OCI-M1 (cell line): ENCODE measurements at places on chromosomes 4 and X.
A peak's percentile ranks its signal among the peaks of the same experiment; 100 is the strongest.

GRCh38 chr4:127240764-127241105 is 392.0 kb upstream of the INTU start:
- no peak for DNase-seq

DNA sequence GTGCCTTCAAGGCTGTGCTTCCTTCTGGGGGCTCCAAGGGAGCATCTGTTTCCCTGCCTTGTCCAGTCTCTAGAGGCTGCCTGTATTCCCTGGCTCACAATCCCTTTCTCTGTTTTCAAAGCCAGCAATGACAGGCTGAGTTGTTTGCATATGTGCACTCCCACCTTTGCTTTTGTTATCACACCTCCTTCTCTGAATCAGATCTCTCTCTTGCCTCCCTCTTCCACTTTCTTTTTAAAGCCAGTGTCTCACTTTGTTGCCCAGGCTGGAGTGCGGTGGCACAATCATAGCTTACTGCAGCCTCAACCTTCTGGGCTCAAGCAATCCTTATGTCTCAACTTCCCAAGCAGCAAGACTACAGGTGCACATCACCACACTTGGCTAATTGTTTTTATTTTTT is 37.1 kb upstream of the LEF1 start:
- no peak for DNase-seq

GRCh38 chrX:116961872-116962582 is 499.3 kb upstream of the CT83 start:
- DNase-seq = peak; percentile 19

DNA sequence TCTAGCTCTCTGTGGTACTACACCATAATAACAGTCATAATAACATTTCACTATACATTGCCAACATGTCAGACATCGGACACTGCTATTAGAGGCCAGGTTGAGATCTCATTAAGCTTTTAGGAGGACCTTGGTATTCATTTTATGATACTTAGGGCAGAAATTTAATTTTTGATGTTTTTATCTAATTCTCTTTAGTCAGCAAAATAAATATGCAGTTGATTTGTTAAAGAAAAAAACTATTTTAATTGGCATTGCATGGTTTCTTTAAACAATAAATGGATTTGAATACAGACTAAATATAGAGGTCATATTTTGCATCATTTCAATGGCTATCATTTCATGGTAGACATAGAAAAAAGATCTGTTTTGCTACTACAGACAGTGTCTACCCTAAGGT is 308.7 kb downstream of the PRDM5 start:
- DNase-seq = no peak

DNA sequence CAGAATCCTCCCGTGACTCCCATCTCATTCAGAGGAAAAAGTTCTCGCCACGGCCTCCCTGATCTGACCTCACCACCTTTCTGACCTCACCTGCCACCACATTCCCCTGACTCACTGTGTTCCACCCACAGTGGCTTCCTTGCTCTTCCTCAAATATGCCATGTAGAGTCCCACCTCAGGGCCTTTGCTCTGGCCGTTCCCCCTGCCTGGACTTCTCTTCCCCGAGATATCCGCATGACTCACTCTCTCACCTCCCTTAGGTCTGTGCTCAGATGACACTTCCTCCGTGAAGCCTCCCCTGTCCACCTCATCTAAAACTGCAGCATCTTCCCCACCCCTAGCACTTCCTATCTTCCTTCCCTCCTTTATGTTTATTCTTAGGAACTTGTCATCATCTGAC is 7.2 kb upstream of the TSPYL2 start:
- peak; percentile 13 for DNase-seq

GRCh38 chrX:38110231-38110630 is 103.9 kb downstream of the SYTL5 start:
- no peak for DNase-seq

GRCh38 chr4:110959041-110959643 is 336.3 kb upstream of the PITX2 start:
- DNase-seq = peak; percentile 56

GRCh38 chr4:139651282-139652194 is 14.1 kb upstream of the MGST2 start:
- DNase-seq = peak; percentile 92

- DNase-seq = no peak
Observed at GRCh38 chrX:7159149-7159861, 11.4 kb upstream of the PUDP start.

GRCh38 chrX:123871309-123871708 is 11.5 kb downstream of the XIAP start:
- DNase-seq = peak; percentile 14

GRCh38 chr4:125311503-125311902 is 3.3 kb upstream of the FAT4 start:
- DNase-seq = no peak

DNA sequence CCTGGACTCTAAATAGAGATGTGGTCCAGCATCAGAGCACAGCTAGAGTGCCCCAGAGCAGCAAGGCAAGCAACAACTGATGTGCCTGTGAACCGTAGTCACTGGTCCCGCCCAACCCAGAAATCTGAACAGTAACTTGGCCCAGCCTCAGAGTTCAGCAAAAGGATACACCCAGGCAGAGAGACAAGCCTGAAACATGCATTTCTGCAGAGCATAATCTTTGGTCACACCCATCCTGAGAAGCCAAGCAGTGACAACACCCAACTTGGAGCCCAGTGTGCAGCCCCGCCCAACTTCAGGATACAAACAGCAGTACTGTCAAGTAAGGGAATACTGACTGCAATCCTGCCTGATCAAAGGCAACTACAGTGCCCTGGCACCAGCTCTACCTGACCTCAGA is 78.9 kb downstream of the CCDC160 start:
- DNase-seq = no peak

DNA sequence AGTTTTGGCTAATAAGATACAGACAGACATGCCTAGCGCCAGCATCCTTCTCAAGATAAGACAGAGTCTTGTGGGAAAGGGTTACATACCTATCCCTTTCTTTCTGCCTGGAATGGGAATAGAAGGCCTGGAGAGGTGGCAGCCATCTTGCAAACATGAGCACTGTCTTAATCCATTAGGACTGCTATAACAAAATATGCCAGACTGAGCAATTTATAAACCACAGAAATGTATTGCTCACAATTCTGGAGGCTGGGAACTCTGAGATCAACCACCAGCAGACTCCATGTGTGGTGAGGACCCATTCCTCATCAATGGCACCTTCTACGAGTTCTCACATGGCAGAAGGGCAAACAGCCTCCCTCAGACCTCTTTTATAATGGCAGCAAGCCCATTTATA is 26.5 kb upstream of the NEIL3 start:
- no peak for DNase-seq

DNA sequence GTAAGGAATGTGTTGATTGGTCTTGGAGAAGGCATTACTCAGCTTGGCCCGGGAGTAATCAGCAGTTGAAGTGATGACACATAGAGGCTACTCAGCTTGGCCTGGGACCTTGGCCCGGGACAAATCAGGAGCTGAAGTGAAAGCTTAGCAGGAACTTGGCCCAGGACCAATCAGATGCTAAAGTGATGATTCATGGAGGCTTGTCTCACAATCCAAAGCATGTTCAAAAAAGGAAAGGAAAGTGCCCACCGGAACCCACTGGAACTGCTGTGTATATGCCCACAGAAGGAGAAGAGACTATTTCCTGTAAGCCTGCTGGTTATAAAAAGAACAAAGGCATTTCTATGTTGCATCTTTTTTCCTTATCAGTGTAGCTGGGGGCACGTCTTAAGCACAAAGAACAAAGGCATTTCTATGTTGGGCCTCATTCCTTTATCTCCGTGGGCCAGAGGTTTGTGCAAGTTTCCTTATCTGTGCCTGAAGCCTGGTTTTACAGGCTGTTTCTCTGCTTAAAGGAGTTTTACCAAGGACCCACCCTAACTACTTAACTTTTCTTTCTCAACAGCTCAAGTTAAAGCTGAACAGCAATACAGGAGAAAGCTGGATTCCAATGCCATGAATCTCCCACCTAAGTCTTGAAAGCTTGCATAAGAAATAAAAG is 1176.7 kb downstream of the NLGN4X start:
- DNase-seq = peak; percentile 99

- DNase-seq = no peak
Observed at GRCh38 chr4:188550296-188550695, 411.1 kb downstream of the TRIML1 start.

DNA sequence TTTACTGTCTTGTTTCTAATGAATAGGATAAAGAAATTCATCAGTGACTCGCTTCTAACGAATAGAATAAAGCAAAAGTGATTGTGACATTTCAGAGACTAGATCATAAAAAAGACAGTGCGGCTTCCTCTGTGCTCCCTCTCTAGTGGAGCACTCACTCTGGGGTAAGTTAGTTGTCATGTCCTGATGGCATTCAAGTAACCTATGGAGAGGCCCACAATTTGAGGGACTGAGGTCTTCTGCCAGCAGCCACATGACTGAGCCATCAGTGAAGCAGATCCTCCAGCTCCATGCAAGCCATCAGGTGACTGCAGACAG is 72.4 kb downstream of the YIPF6 start:
- no peak for DNase-seq

- DNase-seq = no peak
Observed at GRCh38 chrX:104307341-104307740, 52.6 kb upstream of the ESX1 start.

- DNase-seq = no peak
Observed at GRCh38 chr4:157722146-157722545, 450.7 kb downstream of the GASK1B start.

DNA sequence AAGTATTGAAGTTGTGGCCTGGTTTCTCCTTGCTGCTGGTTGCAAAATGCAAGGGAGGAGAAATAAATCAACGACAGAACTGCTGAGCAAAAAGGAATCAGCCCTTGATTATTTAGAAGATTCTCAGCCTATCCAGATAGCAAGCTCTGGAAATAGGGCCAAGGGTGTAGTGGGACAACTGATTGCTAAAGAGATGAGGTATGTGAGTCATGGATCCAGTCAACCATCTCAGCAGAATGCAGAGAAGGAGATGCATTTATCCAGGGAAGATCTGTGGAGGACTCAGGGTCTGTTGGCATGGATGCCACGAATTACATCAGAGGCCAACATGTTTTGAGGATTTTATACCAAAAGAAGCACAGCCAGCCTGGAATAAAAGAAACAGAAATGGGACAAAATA is 36.7 kb downstream of the FOXR2 start:
- no peak for DNase-seq

GRCh38 chr4:149552601-149553000 is 263.0 kb downstream of the IQCM start:
- DNase-seq = no peak

DNA sequence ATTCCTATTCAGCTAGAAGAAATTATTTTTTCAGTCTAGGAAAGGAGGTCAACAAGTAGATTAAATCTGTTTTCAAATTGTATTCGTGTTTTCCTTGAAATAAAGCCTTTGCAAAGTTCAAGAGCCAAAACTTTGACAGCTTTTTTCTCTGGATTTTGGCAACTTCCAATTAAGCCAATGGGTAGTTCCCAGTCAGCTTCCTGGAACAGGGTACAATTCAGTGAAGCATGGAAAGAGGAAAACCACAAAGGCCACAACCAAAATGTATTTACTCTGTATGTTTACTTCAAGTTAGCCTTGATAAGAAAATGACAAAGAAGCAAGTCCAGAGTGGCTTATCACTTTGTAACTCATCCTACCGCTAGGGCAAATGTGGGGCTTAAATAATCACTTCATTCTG is 188.6 kb downstream of the COMMD8 start:
- DNase-seq = peak; percentile 46

- DNase-seq = no peak
Observed at GRCh38 chr4:112002248-112002661, 143.0 kb upstream of the FAM241A start.

DNA sequence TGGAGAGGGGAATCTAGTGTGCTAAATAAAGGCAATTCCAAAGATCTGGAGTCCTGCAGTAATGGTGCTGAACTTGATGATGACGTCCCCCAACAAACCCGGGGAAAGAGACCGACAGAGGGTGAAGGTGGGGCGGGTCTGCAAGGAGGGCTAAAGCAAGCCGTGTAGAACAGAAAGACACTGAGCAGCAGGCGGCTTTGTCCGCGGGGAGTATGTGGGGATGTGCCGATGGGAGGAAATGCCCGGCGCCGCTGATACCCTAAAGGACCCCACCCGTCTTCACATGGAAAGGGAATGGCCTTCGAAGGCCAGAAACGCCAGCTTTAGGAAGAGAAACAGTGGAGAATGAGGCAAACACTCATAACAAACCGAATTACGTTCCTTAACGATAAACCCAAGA is 528.9 kb downstream of the ZNF674 start:
- no peak for DNase-seq

DNA sequence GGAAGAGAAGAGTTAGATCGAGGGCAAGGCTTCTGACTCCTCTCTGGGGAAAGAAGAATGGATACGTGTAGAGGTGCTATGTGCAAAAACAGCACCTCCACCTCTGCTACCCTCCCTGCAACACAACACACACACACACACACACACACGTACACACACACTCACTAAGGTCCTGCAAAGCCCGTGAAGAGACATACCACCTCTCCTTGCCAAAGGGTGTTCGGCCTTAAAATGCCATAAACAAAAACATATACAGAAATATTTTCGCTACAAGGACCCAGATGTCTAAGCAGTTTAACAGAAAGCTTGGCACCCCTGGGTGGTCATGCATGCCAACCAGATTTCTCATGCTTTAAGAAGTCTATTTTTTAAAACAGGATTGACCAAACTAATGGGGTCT is 1.5 kb downstream of the TIFA start:
- DNase-seq = no peak

GRCh38 chr4:172055046-172055445 is 241.8 kb downstream of the GALNTL6 start:
- peak; percentile 45 for DNase-seq

DNA sequence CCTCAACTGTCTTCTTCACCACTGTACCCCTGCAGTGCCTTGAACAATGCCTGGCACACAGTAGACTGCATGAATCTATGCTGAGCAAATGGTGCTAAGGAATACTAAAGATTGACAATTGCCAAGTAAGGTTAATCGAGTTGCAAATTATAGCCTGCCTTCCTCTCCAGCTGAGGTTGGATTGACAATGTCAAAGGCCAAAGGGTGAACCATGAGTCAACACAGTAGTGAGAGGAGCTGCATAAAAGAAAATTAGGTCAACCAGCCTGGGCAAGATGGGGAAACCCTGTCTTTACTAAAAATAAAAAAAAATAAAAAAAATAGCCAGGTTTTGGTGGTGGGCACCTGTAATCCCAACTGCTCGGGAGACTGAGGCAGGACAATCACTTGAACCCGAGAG is 97.1 kb upstream of the BMPR1B start:
- no peak for DNase-seq

- DNase-seq = no peak
Observed at GRCh38 chrX:42707742-42708141, 70.2 kb downstream of the PPP1R2C start.

- DNase-seq = peak; percentile 19
Observed at GRCh38 chr4:80610845-80611677, 275.5 kb downstream of the CFAP299 start.

DNA sequence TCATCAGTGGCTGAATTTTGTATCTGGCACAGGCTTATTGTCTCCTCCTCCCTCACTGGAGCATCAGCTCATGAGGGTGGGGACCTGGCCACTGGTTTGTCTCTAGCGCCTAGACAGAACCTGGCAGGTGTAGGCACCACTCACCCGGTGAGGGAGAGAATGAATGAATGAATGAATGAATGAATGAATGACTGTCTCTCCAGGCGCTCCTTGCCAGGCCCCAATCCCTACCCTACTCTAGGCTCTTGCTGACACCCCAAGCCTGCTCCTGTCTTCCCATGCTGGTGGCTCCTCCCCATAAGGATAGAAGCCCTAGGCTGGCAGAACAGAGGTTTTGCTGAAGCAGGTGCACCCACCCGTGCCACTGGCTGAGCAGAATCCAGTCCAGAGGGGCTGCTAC is 41.3 kb upstream of the GRPEL1 start:
- DNase-seq = no peak

- no peak for DNase-seq
Observed at GRCh38 chr4:163806653-163807052, 312.2 kb downstream of the TMA16 start.

GRCh38 chr4:176979416-176979815 is 186.7 kb upstream of the VEGFC start:
- no peak for DNase-seq
